ENCODE measurements at places on chromosomes 1 and 21.

GRCh38 chr1:216044538-216044937, 378.7 kb downstream of the USH2A start:
- no peak for DNase-seq

DNA sequence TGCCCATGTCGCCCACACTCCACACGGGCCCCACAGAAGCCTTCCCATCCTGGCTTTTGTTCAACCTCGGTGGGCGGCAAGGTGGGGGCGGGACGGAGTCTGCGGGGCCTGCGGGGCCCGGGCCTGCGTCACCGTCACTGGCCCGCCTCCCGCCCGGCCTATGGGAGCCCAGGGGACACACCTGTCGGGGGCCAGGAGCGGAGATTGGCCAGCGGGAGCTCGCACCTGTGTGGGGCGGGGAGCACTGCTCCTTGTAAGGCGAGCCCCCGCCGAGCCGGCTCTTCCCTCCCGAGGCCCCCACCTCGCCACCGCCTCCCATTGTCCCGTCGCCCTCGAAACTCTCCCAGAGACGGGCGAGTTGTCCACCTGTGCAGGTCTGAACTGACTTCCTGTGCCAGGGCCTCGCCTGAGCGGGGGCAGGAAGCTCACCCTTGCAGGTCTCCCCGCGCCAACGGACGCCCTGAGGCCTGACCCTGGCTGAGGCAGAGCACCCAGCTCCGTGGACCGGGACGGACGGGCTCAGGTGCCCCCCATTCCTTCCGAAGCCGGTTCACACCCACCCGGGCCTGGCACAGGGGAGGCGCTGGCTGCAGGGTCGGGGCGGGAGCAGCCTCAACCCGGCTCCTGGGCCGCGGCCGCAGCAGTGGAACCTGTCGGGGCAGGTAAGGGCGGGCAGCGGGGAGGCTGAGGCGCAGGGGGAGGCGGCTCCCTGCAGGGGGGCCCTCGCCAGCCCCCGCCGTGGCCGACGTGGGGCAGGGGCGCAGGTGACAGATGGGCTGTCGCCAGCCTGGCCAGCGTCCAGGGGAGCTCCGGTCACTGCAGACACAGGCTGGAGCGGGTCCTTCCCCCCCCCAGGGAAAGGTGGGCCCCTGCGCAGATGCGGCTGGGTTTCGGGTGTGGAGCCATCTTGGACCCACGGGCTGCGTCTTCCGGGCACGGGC, 10.8 kb upstream of the TTLL10 start:
- no peak for DNase-seq

GRCh38 chr1:202576816-202577215, 133.4 kb downstream of the SYT2 start:
- DNase-seq = no peak

DNA sequence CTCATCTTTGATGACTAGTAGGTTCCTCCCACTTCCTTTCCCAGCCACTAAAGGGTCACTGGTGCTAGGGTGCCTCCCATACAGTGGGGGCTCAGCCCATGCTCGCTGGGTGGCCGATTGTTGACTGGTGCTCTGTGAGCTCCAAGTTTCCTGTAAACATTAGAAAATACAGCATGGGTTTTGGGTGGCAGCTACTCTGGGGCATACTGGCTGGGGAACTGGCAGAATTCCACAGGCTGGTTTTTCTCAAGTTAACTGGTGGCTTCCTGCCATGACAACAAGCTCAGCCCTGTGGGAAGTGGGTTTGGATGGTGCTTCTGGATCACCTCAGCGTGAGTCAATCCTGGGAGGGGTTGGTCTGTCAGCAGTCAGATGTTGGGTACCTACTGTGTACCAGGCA, 28.7 kb upstream of the CRNN start:
- DNase-seq = no peak

- no peak for DNase-seq
These were observed 204.0 kb upstream of the C21orf91 start for GRCh38 chr21:18023157-18023556.

DNA sequence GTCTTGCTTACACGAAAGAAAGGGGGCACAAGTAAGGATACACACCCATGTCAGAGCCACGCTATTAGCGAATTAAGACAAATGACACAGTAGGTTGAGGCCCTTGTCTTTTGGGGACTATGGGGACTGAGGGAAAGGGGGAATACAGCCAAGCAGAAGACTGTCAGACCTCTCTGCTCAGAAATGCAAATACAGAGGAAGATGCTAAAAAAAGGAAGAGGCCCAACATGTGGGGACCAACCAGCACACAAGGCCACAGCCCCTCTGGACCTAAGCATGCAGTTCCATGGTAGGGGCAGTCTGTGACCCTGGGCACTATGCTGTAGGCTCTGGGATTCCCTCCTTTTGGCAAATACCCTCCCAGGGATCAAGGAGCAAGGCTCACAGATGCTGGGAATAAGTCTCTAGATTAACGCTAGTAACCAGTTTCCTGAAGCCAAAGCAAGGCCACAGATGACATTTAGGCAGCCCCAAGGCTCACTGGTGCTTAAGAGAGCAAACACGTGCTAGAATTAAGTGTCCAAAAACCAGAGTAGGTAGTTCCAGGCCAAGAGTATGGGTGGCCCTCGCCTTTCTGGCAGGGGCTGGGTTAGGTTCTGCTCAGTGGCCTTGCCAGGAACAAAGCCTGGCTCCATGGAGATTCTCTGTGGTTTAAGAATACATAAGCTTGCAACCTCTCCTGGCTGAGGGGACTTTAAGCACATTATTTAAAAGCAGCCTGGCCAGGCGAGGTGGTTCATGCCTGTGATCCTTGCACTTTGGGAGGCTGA, 38.2 kb downstream of the RABIF start:
- no peak for DNase-seq

- no peak for DNase-seq
These were observed 122.3 kb upstream of the TMPRSS2 start for GRCh38 chr21:41630249-41630648.

- DNase-seq = no peak
These were observed 33.1 kb downstream of the RGS8 start for GRCh38 chr1:182651339-182651724.

DNA sequence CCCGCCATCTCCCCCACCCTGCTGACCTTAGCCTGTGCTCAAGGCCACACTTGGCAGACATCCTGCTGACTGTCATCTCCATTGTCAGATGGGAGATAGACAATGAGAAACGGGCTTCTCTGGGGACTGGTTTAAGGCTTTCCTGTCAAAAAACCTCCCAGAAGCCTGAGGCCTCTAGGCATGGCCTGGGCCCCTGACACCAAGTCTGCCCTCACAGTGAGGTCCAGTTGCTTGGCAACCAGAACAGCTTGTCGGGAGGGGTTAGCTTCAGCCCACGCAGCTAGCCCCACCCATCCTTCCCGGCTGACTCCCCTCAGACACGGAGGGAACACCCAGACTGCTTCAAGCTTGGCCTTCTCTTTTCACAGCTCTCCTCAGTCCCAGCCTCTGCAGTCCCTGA, 11.0 kb downstream of the PLEKHA6 start:
- peak; percentile 82 for DNase-seq

DNA sequence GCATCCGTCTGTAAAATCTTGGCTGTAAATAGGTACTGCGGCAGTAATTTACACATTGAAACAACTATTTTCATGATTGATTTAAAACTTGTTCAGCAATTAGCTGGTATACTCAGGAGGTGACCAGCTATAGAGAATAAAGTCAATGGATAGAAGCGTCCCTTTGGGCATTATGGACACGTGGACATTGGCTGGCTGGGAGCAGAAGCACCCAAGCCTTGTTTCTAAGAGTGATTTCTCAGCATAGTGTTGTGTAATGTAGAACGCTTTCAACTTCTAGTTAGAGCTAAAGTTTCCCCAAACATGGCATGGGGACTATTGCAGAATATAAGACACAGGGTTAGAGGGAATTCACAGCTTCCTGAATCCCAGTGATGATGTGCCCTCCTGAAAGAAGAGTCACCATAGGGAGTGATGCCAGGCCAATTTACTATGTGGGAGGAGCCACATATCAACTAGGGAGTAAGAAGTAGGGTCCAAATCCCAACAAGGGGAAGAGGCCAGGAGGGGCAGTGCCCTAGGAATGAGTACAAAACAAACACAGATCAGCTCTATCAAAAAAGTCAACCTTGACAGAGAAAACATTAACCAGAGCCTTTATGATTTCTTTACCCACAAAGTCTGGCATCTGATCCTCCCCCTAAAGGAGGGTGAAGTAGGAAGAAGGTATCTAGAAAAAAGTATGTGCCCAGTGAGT, 92.7 kb downstream of the SUSD4 start:
- no peak for DNase-seq

- DNase-seq = no peak
These were observed 213.5 kb downstream of the SMYD3 start for GRCh38 chr1:246293366-246294121.

- DNase-seq = no peak
These were observed 68.4 kb downstream of the AK5 start for GRCh38 chr1:77350012-77350770.

DNA sequence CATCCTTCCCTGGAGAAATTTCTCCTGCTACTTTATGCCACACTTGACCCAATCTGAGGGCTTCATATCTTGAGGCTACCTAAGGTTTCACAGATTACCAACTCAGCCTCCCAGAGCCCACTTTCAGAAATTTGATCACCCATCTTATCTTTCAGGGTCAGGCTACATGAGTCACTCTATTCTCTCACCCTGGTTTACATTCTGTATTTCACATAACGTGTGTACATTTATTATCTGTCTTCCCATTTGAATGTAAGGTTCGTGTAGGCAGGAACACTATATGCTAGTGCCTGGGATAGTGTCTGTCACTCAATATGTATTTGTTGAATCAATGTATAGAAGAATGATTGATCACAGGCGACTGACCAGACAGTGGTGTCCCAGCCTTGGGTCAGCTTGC, 124.8 kb downstream of the UBE2U start:
- DNase-seq = no peak

DNA sequence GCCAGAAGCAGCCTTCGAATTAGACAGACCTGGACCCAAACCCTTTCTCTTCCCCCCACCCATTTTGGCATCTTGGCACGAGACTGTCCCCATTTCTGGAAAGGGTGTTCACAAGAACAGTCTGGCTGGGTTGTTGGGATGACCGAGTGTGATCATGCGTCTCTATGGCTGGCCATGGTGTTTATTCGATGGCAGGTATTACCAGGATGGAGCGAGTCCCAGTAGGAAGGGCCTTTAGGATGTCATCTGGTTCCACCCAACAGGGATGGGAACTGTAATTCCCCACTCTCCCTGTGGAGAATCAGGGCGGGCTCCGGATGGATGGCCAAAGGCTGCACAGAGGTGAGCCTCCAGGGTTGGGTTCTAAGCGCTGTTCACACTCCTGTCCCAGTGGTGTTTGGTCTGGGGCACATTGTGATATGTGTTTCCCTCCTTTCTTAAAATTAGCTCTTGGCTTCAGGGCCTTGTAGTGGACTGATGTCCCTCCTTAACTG, 33.4 kb upstream of the ATP5PO start:
- no peak for DNase-seq

DNA sequence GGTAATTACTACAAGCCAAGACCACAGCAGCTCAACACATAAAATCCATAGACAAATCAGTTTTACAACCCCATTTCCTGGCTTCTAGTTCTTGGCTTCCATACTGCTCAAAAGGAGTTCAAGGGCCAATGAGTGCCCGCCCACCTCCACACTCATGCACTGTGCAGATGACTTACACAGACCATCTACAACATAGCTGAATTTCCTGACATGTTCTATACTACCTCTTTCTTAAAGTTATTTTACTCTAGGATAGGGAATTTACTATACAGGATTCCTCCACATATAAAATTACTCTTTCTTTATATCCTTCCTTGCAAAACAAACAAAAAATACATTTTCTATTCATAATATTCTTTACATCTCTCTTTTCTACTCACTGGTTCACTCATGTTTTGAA, 14.6 kb downstream of the BACE2 start:
- DNase-seq = no peak

DNA sequence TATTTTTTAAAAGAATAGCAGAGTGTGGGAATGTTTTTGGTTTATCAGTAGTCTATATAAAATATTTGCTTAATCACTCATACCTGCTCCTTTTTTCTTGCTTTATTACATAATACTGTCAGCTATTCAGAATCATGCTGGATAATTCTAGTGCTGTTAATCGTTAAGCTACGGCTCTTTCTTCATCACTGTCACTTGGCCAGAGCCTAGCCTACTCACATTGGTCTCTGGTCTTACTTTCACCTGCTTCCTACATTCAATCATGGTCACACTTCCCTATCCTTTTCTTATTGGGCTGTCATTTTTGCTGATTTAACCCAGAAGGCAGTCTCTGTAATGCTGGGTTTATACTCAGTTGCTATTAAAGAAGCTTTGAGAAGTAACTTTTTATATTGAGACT, 2.5 kb downstream of the KLHL20 start:
- no peak for DNase-seq

- DNase-seq = no peak
These were observed 682.6 kb downstream of the RWDD3 start for GRCh38 chr1:95916616-95917015.

DNA sequence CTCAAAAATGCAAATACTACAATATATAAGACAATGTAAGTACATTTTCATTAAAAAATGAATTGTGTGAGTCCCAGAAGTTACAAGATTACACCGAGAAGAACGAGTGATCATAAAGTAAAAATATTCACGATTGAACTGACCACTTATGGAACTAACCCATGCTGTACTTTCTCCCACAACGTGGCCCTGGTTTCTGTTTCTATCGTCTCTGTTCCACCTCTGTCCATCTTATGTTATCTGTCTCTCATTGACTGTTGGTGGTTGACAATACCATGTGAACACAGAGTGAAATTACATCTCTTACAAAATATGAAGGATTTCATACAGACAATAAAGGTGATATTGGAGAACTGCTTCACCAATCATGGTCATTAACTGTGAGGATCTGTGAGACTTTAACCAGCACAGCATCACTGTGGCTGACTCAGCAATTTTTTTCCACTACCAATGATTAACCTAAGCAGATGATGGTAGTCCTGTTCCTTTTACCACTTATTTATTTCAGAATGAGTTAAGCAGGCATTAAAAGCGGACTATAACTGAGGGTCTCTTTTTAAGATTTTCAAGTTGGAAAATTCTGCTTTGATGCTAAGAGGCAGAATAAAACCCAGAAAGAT, 165.1 kb downstream of the TGFB2 start:
- DNase-seq = no peak
